ENCODE measurements at places on chromosomes 5 and 9.

DNA sequence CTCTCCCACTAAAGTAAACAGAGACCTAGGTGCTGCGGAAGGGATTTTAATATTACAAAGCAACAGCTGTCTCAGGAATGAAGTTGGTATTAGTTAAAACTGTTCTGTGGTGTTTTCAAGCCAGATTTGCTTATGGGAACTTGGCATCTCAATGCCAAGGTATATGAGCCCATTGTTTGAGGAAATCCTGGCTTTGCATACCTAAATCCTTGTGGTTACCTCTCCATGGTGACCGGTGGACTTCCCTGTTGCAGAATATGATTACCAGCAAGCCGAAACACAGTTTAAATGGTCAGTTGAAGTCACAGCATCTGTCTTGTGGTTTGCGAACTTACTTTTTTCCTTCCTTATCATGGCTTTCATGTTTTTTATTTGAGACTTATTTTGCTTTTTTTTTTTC is 62.3 kb upstream of the TXNDC8 start:
- DNase-seq = no peak

DNA sequence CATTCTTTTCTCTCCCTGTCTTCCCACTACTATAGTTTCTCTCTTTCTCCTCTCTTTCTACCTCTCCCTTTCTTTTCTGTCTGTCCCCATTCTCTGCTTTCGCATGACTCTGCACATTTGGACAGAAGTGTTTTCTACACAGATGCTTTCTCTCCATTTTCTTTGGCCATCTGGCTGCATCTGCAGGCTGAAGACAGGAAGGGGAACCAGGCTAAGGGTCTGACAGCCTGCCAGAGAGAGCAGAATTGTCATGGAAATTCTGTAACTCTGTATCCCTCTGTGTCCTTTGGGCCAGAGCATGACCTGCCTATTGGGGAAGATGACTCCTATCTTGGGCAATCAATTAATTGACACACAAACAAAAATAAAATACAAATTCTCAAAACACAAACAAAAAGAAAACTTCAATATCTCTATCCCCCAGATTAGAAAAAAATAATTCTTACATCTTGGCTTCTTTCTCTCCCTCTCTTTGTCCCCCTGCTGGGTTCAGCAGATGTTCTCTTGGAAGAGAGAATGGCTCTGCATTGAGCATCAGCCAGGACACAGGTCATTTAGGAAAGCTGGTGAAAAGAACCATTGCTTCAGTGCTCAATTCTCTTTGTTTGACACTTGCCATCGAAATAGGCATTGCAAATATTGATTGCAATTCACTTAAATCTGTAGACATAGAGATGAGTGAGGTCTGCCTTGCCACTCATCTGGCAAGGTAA is 415.9 kb upstream of the KLF4 start:
- DNase-seq = no peak

- no peak for DNase-seq
Measured at GRCh38 chr5:37831821-37832534, 7.9 kb downstream of the GDNF start.

DNA sequence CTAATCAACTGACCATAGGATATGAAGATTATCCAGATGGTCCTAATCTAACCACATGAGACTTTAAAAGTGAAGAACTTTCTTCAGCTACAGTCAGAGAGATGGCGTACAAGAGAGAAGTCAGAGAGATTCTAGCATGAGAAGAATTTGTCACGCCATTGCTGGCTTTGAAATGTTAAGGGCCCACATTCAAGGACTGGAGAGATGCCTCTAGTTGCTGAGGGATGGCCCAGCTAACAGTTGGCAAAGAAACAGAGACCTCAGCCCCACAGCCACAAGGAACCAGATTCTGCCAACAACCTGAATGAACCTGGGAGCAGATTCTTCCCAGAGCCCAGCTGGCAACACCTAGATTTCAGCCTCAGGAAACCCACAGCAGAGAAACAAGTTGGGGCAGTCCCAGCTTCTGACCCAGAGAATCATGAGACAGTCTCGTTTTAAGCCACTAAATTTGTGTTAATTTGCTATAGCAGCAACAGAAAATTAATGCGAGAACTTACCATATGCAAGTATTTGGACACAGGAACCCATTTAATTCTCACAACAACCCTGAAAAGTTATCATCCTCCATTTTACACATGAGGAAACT is 132.0 kb downstream of the MLLT3 start:
- DNase-seq = no peak

DNA sequence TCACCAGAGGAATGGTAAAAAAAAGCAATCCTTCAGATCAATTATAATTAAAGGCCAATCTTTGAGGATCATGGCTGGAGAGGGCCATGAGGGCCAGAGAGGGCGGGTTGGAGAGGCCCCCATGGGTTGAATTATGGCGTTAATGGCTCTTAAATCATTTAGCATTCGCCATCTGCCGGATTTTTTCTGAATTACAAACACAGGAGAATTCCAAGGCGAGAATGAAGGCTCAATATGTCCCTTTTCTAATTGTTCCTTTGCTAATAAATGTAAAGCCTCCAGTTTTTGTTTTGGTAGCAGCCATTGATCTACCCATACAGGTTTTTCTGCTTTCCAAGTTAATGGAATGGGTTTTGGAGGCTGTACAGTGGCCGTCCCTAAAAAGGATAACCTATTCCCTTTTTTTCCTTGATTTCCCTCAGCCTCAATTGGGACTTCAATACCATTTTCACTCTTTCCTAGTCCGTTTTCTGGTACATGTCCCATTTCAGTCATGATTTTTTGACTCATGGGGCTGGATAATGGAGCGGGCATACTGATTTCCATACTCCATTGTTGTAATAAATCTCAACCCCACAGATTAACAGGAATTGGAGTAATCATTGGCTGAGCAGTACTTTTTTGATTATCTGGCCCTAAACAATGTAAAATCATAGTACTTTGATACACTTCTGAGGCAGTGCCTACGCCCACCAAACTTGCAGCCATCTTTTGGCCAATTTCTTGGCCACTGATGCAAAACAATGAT is 6.7 kb upstream of the TMEM141 start:
- no peak for DNase-seq

- no peak for DNase-seq
Measured at GRCh38 chr5:6615034-6615815, 17.6 kb downstream of the NSUN2 start.

GRCh38 chr5:177233206-177233605 is 70.3 kb downstream of the RAB24 start:
- DNase-seq = no peak
